ENCODE measurements at places on chromosomes 3 and 15. TPM values are rescaled to one million over a fixed set of nuclear protein-coding genes. Genes with fewer than 3 reads are reported as not detected.

Gene EPHA3
- total RNA-seq, result 1.9 TPM

Gene ROPN1B
- total RNA-seq, result not detected

Gene NRG4
- total RNA-seq, result not detected

Gene GPR156
- total RNA-seq, result 0.23 TPM

Gene RAB6B
- total RNA-seq, result 0.09 TPM

Gene CCDC9B
- total RNA-seq, result 0.09 TPM

Gene DNASE1L3
- 0.35 TPM for total RNA-seq

Gene ACP3
- 3.3 TPM for total RNA-seq

Gene ZCWPW2
- 0.51 TPM for total RNA-seq

Gene SUSD5
- 4.8 TPM for total RNA-seq

Gene MEGF11
- not detected for total RNA-seq

Gene SPINK8
- total RNA-seq, result not detected

Gene NPTN
- total RNA-seq, result 54.1 TPM

Gene ABI3BP
- 6.8 TPM for total RNA-seq

Gene GOLGA8O
- under 0.01 TPM for total RNA-seq

Gene NANOGP8
- total RNA-seq, result not detected

All from pericardium fibroblast (primary cell).